C1 segment of cervical spinal cord (tissue), 14 donors: ENCODE measurements at places on chromosomes 5 and 9.

DNA sequence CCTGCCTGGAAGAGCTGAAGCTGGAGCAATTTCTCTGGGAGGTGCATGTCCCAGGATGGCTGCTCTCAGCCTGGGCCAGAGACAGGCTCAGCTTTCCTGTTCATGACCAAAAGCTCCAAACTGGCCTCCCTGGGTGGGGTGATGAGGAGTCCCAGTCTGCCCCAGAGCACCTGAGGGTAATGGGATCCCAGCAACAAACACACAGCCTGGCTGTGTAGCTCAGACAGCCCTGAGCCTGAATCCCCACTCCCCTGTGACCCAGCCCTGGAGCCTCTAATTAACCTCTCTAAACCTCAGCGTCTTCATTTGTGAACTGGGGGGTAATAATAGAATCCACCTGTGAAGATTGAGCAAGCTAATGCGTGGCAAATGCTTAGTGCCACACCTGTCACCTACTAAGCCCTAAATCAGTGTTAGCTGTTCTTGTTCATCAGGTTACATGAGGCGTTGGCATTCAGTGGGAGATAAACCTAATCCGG lies 67.5 kb downstream of the HSPA4 start:
- DNase-seq, result no peak

- no peak for DNase-seq
Measured at GRCh38 chr5:153437251-153437650, 53.2 kb upstream of the GRIA1 start.

DNA sequence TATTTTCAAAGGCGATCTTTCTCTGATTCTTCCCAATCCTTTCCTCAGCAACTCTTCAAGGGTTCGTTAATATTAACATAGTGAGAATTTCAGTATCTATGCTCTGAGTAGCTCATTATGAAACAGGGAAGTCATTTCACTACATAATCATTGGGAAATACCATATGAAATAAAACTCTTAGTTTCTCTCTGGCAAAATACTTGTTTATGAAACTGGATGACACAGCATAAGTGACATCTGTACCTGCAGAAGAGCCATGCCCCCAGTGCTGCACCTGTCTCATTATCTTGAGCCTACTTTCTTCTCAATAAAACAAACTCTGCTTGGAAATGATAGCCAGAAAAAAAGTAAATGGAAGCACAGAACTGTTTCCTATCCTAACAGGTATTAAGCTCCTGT lies 33.8 kb upstream of the OTULIN start:
- no peak for DNase-seq

- DNase-seq, result no peak
Measured at GRCh38 chr5:109005297-109006009, 257.8 kb downstream of the FER start.

GRCh38 chr9:106752581-106752980 lies 110.4 kb upstream of the ZNF462 start:
- DNase-seq, result no peak
